ENCODE measurements at places on chromosomes 1 and 21.

DNA sequence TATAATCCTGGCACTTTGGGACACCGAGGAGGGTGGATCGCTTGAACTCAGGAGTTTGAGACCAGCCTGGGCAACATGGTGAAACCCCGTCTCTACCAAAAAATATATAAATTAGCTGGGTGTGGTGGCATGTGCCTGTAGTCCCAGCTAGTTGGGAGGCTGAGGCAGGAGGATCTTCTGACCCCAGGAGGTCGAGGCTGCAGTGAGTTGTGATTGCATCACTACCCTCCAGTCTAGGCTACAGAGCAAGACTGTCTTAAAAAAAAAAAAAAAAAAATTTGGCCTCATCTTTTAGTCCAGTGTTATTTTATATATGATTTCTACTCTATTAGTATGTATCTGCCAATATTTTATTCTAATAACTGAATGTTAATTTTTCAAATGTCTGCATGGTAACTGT, 59.7 kb downstream of the PPP2R5A start:
- DNase-seq, result no peak

- no peak for DNase-seq
Measured at GRCh38 chr1:95029532-95029931, 43.2 kb downstream of the ALG14 start.

DNA sequence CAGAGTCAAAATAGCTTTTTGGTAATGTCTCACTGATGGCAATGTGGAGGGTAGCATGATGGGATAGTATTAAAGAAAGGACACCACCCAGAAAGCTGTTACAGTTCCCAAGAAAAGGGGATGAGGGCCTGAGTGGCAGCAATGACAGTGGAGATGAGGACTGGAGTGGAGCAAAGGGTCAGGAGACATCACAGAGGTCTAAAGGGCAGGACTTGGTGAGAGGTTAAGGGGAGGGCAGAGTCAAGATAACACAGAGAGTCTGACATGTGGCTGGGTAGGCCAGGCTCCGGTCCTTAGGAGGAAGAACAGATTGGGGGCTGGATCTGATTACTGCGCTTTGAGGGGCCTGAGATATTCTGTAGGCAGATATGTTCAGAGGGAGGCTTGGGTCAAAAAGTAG, 19.3 kb downstream of the ELF3 start:
- no peak for DNase-seq

DNA sequence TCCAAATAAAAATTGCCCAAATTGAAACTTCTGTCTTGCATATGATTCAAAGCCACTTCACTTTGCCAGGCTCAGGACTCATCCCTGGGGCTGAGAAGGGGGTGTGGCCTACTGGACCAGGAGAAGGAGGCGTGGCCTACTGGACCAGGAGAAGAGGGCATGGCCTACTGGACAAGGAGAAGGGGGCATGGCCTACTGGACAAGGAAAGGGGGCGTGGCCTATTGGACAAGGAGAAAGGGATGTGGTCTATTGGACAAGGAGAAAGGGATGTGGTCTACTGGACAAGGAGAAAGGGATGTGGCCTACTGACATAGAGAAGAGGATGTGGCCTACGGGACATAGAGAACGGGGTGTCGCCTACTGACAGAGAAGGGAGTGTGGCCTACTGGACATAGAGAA, 405.3 kb downstream of the RRAGC start:
- DNase-seq, result no peak

- no peak for DNase-seq
Measured at GRCh38 chr21:41885341-41886024, 6.3 kb upstream of the PRDM15 start.

DNA sequence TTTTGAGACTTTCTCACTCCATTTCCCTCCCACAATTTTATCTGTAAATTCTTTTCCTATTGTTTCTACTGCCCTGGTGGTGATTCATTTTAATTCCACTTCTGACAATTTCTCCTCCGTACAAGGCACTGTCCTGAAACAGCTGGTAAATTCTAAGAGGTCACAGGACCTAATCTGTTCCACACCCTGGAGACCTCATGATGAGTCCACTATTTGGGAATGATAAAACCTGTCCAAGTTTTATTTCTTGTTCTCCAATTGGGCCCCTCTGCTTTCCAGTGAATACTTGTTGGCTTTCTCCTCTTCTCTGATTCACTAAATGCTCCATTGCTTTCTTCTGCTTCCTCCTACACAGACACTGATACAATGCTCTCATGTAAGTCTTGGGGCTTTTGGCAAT, 343.1 kb upstream of the DUSP10 start:
- DNase-seq, result no peak

Data from activated naive CD4-positive, alpha-beta T cell (primary cell).